ENCODE measurements at places on chromosomes 5 and 9.

- no peak for DNase-seq
Observed at GRCh38 chr5:80246001-80246758, 9.7 kb downstream of the SERINC5 start.

DNA sequence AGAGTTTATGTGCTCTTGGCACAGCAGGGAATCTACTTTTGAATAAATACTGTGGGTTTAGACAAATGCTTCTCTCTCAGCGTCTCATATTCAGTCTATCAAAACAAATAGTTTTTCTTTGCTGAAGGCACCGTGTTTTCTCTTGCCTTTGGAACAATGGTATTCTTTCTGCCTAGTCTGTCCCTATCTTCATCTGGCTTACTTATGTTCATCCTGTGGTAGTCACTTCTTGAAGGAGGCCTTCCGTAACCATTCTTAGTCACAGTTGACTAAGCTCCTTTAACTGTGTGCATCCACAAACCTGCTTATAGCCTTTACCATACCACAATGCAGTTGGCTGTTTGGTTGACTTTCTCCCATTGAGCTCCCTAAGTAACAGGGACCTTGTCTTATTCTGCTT lies 45.9 kb downstream of the LARP1 start:
- DNase-seq, result no peak

GRCh38 chr9:23849379-23850035 lies 23.5 kb upstream of the ELAVL2 start:
- DNase-seq, result no peak

GRCh38 chr5:154761046-154761736 lies 6.0 kb downstream of the LARP1 start:
- peak; percentile 34 for DNase-seq

- DNase-seq, result peak; percentile 23
Observed at GRCh38 chr9:78278177-78278777, 18.6 kb upstream of the PSAT1 start.

- peak; percentile 57 for DNase-seq
Observed at GRCh38 chr9:111597852-111598732, 1.4 kb downstream of the PTGR1 start.

DNA sequence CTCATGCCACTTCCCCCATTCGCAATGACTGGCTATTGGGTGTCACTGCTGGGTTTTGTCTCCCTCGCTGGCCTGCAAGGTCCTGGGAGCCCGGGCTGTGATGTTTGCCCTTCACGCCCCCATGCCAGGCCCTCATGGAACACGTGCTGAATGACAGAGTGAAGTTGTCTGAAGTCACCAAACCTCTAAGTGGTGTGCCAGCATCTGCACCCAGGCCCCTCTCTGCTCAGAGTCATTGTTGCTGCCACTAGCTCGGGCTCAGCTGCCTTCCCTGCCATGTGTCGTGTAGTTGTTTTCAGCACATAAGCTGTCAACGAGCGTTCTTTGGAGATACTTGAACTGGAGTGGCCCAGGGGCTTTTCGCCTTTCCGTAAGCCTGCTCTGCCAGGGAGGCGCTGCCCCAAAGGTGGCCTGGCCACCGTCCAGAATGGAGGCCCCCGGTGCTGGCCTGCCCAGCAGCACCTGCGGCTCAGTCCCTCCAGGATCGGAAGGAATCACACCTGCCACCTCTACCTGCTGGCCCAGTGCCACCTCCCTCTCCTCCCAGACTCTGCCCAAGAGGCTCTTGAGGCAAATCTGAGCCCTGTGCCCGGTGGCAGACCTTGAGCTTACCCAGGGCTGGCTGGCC lies 250.1 kb downstream of the PBX3 start:
- DNase-seq, result no peak

DNA sequence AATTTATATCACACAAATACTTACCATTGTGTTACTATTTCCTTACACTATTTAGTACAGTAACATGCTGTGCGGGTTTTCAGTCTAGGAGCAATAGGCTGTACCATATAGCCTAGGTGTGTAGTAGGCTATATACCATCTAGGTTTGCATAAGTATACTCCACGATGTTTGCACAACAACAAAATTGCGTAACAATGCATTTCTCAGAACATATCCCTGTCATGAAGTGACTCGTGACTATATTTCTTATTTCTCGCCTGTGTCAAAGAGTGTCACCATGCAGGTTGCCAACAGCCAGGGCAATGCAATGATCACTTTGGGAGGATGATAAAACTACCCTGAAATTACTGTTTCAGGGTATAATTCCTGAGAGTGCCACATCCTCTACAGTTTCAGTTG lies 65.6 kb upstream of the CD180 start:
- no peak for DNase-seq

DNA sequence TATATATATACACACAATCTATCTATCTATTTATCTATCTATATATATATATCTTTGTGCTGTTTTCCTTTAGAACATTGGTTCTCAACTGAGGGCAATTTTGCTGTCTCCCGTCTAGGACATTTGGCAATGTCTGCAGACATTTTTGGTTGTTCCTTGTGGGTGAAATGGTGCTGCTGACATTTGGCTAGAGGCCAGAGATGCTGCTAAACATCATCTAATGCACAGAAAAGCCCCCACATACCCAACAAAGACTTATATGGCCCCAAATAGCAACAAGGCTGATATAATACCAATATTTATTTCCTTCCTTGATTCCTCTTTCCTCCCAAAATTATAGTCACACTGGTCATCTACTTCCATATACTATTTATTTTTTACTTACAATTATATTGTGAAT lies 197.5 kb downstream of the TRPM3 start:
- no peak for DNase-seq

- no peak for DNase-seq
Observed at GRCh38 chr5:140926443-140927227, 536 bp downstream of the PCDHAC1 start.

DNA sequence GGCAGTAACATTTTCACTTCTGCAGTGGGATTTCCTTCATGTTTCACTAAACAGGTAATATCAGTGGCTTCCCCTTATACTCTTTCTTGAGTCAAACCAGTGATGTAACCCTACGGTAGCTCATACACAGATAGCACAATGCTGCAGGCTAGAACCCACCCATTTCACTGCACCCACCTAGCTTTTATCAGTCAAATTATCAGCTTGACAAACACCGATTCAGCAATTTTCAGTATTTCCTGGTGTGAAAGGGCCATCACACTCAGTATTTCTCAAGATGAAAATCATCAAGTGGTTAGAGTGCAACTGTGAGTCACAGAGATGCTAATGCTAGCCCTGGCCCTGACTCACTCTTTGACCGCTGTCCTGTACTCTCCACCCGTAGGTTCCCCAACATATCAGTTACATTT lies 242.3 kb upstream of the PTGER4 start:
- DNase-seq, result peak; percentile 60
